ENCODE measurements at places on chromosomes 5 and 9.

DNA sequence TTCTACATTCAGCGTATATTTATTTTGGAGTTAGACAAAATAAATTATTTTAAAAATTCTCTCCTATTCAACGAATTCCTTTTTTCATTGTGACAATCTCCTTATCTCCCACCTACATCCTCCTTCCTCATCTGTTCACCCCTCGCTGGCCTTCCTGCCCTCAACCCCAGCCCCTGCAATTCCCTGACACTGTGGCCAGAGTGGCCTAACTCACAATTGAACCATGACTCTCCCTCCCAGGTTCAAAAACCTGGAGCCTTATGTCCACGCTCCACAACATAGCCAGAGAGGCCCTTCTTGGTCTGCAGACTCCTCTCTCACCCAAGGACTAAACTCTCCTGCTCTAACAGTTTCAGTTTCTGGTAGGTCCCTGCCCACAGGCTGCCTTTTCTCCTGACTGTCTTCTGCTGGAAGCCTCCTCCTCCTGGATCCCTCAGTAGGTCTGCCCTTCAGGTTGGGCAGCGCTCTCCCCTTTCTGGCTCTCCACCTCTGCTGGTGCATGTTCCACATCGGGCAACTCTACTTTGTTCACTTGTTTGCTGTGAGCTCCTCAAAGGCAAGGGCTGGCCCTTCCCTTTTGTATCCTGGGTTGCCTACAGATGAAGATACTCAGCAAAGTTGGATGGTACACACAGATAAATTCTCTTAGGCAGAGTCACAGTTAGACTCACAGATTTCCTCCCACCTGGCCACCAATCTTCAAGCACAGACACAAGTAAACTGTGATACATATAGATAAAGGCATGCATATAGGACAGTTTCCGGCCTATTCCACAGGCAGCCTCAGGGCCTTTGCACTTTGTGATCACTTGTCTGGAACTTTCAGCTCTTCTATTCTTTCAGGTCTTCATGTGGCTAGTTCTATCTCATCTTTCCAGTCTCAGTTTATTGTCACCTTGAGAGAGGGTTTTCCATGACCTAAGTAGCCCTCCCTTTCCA is 19.8 kb upstream of the MYORG start:
- DNase-seq, result no peak

- no peak for DNase-seq
These were observed 11.1 kb downstream of the CNTFR start for GRCh38 chr9:34578241-34579103.

DNA sequence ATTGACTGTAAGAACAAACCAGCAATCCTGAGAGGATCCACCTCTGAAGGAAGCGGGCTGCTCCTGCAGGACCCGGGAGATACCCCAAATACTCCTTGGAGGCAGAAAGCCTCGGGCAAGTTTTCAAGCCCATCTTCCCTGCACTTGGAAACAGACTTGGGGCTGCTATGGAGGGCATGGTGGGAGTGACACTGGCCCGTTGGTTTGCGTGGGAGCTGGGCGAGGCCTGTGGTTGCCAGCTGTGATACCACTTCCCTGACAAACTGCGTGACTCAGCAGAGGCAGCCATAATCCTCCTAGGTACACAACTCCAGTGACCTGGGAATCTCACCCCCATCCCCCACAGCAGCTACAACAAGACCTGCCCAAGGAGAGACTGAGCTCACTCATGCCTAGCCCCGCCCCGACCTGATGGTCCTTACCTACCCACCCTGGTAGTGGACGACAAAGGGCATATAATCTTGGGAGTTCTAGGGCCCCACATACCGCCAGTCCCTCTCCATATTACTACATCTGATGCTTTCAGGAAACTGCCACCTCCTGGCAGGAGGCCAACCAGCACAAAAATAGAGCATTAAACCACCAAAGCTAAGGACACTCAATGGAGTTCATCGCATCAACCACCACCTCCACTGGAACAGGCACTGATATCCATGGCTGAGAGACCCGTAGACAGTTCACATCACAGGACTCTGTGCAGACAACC is 38.1 kb upstream of the VLDLR start:
- no peak for DNase-seq

DNA sequence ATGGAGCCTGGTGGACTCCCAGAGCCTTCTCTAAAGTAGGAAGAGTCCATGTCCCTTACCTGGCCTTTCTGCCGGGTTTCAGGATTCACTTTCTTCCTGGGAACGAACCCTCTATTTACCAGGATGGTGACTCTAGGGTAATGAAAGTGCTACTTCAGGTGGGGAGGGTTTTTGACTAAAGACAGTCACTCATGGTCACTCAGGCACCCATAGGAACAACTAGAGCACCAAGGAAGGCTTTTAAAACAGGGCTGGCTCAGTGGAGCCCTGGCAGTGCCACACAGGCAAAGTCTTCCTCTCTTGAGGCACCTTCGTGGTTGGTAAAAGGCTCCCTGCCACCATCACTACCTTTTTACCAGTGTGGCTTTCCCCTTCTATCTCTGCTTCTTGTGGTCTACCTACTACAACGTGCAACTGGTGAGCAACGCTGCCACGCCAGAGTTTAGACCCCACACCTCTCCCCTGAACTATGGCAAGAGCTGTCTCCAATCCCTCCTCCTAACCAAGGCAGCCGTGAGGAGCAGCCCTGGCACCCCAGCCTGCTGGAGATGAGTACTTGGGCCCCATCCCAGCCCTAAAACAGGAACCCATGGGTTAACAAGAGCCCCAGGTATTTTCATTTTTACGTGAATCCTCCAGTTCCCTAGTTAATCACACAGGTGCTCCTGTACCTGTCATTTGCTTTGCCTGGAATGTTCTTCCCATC is 3.5 kb downstream of the SURF1 start:
- no peak for DNase-seq

DNA sequence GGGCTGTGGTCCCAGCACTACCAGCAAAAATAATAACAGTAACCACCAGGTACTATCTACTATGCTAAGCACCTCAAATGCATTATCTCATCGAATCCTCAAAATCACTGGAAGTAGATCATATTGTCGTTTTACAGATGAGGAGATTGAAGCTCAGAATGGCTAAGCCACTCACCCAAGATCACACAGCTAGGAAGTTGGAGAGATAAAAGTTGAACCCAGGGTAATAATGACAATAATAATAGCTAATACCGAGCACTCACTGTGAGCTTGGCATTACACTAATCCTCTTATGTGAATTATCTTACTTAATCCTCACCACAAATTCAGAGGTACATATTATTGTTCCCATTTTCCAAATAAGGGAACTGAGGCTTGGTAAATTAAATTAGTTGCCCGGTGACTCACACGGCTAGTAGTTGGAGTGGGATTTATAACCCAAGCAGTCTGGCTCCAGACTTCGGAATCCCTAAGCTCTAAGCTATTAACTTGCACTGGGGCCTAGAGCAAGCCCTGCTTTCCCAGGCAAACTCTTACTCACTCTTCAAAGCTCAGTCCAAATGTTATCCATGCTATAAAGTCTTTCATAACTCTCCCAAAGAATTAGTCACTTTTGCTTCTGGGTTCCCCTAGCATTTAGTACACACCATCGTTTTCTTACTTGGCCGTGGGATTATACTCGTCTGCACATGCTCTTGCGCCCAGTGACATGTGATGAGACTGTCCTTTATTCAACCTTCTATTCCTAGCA is 3.8 kb downstream of the ARSI start:
- DNase-seq, result no peak

DNA sequence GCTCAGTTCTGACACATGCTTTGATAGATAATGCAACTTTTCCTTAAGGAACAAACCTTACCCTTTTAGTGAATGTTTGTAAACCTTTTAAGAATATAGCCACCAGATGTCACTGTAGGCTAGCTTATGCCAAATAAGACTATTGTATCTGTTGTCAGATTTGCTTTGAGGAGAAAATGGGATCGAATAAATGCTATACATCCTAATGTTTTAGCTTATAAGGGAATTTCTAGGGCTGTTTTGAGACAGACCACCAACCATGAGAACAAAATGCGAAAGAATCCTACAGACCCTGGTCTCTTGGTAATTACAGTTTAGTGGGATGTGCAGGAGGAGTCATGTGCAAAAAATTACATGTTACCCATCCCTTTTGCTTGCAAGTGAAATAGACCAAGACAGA is 127.6 kb upstream of the NMUR2 start:
- DNase-seq, result no peak

DNA sequence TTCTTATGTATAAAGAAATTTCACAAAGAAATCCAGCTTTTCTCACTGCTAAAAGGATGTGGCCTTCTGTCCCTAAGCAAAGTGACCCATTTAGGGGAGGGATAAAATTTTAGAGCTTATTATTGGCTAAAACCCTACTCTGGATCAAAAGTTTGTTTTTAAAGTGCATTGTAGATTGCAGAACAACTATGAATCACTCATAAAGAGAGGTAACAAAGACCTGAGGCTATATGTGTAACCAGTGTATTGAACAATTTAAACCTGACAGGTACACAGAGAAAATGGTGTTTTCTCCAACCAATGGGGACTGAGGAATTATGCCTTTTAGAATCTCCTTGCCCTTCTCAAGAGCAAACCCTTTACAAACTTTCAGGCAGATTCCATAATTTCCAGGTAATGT is 86.6 kb downstream of the MUSK start:
- no peak for DNase-seq

DNA sequence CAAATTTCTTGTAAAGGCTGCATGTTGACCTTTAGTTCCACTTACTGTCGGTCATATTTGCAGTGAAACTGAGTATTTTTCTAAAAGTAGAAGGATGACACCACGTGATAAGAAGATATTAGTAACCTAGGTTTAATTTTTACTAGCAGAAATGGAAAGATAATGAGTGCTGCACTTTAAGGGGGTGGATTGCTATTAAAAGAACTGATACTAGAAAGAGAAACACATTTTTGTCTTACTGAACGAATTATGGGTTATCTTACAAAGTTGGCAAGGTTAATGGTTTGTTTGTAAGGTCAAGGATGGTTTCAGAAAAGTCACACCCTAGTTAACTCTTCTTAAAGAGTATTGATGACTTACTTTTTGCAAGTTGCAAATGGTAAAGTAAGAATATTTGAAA is 2.4 kb downstream of the MACIR start:
- no peak for DNase-seq

DNA sequence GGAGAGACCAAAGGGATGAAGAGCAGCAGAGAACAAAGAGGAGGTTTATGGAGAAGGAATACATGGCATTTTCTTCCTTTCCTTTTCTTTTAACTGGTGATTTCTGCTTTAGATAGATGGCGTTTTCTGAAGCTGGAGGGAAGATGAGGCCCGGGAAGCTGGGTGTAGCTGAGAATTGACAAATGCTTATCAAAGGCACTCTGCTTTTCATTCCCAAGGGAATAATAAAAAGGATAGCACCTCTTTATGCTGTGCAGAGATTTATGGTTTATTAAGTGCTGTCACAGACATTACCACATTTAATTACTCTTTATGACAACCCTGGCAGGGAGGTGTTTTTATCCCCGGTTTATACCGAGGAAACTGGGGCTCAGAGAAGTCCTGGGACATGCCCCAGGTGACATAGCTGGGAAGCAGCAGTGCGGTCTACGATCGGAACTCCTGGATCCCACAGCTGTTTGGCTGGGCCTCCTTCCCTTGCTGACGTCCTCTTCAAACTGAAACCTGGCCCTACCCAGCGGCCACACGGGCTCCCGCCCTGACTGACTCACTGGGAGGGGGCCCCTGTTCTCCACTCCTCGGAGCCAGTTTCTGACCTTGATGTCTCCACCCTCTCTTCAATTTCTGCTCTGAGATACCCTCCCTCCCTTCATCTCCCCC is 8.2 kb upstream of the EPB41L4B start:
- DNase-seq, result no peak

GRCh38 chr5:98563885-98564653 is 209.4 kb upstream of the RGMB start:
- DNase-seq, result no peak

DNA sequence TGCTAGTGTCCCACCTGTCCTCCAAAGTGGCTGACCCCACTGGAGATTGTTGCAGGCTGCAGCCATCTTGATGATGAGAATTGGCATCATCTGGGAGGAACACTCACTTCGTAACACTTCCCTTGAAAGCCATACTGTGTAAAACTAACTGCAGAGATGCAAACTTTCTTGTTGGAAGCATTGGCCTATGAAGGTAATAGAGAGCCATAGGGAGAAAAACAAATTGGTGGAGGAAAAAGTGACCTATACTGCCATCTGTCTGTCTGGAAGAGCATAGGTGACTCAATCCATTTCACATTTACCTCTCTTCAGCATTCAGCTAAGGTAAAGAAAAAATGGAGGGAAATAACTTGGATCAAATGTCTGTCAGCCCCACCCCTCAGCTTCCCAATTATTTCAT is 473.4 kb downstream of the NTRK2 start:
- DNase-seq, result no peak

Measured in activated CD4-positive, alpha-beta T cell treated with anti-CD3 and anti-CD28 coated beads, Interleukin-2, amount 50 U/mL, for 24 hours (primary cell).